ENCODE measurements at places on chromosomes 12 and 14. TPM values are rescaled to one million over a fixed set of nuclear protein-coding genes. Genes with fewer than 3 reads are reported as not detected.

- DNase-seq, result no peak
Observed at GRCh38 chr12:77189901-77190416, 124.6 kb upstream of the E2F7 start.

DNA sequence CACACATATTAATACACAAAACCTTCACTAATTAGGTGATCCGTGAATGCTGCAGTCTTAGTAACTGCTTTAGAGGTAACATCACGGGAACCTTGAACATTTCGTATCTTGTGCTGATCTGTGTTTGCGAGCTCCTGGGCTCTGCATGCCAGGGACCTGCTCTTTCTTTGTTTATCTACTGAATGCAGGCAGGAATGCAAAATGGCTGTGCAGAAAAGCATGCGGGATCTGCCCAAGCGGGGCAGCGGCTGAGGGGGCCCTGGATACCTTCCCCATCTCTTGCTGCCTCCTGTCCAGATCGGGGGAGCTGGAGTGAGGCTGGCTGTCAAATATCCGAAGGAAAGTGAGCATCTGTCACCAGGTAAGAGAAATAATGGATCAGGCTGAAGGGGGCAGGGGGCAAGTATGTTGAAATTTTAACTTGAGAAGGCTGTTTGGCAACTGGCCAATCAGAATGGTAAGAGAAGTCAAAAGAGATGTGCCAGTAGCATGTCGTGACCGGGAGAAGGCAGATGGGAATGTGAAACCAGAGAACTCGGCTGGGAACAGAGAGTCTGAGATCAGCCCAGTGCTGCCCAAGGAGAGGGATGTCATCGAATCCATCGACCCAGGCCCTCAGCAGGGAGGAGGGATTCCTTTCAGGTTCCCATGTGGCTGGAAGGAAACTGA lies 191.4 kb downstream of the TTC7B start:
- DNase-seq, result no peak

CCDC184 gene
- 5.6 TPM for total RNA-seq

TAS2R8 gene
- total RNA-seq, result not detected

NFE2 gene
- total RNA-seq, result not detected

DNA sequence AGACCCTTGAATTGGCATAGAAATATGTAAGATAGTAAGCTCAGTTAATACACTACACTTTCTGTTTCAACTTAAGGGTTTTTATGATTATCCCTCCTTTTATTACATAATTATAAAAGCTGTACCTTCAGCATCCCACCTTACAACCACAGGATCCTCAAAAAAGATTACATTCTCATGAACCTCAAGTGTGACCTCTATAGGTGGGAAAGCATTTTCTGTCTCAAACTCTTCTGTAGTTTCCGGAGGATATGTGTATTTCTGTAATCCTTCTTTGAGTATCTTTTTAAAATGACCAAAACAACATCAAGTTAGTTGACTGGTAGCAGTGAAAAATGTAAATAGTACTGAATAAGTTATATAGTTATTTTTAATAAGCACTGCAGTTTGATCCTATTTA lies 75.9 kb downstream of the DNAI7 start:
- no peak for DNase-seq

DNA sequence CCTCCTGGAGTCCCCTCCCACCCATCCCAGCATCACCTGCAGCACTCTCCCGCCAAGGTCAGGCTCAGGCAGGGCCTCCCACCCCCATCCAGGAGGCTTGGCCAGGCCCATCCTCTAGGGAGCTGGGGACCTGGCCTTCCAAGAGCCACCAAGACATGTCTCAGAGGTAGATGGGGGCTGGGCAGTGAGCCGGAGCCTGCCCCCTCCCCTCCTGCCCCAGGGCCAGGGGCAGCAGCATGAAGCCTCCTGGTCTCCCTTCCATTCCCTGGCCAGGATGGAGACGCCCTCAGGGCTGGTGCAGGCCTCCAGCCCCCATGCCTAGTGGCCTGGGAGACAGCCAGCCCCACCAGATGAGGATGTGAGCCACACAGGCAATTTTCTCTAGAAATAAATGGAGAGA lies 69.3 kb upstream of the C14orf180 start:
- DNase-seq, result no peak

ABCC9 gene
- total RNA-seq, result 19.6 TPM

- no peak for DNase-seq
Observed at GRCh38 chr14:25132732-25133422, 82.9 kb upstream of the STXBP6 start.

DNA sequence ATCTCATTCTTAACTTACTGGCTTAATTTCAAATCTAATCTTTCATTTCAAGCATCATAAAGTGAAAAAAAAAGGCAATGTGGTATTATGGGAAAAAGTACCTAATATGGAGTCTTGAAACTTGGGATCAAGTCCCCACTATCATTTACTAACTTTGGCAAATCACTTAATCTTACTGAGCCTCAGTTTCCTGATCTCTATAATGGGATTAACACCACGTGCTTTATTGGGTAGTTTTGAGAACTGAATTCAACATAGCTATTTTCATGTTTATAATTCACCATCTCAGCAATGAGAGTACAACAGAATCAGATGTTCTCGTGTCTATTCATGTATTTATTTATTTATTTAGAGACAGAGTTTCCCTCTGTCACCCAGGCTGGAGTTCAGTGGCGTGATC lies 78.3 kb downstream of the NTN4 start:
- DNase-seq, result no peak

DNA sequence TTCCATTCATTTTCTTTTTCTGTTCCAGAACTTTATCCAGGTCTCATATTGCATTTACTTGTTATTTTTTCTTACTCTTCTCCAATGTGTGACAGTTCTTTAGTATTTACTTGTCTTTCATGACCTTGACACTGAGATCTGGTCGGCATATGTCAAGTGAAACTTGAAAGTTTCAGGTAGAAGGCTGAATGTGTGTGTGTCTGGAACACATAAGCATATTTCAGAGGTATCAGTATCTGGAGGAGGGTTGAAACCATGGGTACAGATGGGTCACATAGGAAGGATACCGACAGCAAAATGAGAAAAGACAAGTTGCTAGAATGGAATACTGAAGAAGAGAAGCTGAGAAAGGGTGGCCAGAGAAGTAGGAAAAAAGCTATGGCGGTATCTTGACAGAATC lies 22.5 kb upstream of the PTGDR start:
- no peak for DNase-seq

DNA sequence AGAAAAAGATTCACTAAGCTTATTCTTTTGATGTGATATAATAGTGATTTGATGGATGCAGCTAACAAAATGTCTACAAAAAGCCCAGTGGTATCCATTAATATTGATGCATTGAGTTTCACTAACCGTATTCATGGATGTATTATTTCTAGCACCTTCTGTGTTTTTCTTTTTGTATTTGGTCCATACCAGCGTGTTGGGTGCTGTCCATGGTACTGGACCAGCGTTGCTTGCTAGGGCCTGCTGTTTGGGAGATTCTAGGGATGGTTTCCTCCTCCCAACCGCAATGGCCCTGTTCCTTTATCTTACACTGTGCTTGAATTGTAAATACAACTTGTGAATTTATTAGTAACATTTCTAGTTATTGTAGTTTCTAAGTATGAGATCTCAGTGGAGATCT lies 31.7 kb downstream of the ANO4 start:
- DNase-seq, result no peak

AQP6 gene
- not detected for total RNA-seq

GRCh38 chr12:109130297-109131153 lies 14.1 kb downstream of the ACACB start:
- no peak for DNase-seq

DNA sequence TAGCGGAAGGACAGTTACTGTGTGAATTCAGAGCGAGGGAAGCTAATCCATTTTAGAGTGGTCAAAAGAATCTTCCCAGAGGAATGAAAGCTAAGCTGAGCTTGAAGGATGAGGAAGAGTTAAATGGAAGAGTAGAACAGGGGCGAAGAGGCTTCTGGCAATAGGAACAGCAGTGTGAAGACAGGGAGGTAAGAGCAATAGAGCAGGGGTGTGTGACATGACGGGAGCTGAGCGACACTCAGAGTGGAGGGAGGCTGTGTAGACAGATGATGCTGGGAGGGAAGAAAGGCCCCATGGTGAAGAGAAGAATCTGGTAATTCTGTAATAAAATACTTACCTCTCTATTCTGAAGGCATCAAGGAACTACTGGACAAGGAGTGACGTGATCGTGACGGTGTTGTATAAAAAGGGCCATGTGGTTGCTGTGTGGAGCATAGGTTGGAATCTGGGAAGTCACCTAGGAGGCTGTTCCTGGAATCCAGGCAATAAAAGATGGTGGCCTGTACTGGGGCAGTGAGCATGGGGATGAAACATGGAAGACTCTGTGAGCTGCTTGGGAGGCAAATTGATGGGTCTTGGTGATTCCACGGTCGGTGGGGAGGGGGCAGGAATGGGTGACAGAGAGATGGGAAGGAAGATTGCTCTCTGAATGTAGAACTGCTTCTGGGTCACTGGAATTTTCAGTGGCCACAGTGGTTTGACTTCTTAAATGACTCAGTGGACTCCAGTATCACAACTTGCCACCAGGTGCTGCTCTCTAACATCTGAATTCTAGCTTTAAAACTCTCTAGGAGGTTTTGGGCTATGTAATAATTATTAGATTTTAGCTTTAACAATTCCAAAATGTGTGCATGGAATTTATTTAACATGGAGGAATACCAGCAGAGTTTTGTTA lies 164.1 kb downstream of the ATP23 start:
- DNase-seq, result no peak

CYP27B1 gene
- 0.81 TPM for total RNA-seq

DNA sequence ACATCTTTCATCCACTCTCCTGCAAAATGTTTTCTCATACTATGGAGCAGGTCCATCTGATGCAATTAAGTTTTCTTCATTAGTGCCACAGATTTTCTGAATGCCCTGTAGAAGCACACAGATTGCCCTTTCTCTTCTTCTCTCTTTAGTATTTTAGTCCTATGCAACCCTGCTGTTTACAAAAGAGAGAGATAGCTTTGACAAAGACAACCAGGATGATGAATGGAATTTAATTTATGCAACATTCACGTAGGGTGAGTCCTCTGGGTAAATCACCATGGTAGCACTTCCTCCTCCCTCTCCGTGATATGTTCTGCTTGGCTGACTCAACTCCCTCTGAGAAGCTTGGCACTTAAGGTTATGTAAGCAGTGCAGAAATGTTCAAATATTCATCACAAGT lies 400.9 kb upstream of the PDE3A start:
- DNase-seq, result no peak

DNA sequence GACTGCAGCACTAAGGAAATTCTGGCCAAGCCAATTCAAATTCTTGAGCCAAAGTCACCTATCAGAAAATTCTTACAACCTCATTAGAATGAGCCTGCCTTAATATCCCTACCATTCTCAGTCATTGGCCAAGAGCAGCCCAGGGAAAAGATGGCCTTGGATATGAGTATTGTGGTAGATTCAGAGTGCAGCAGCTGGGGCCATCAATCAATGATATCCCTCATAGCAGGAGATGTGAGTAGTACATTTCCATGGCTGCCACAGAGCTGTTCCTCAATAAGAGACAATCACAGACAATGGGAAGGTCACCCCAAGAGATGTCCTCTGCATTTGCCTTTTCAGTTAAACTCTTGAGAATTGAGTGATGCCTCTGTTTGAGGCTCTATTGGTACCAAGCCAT lies 161.6 kb downstream of the DYRK2 start:
- DNase-seq, result no peak

DNA sequence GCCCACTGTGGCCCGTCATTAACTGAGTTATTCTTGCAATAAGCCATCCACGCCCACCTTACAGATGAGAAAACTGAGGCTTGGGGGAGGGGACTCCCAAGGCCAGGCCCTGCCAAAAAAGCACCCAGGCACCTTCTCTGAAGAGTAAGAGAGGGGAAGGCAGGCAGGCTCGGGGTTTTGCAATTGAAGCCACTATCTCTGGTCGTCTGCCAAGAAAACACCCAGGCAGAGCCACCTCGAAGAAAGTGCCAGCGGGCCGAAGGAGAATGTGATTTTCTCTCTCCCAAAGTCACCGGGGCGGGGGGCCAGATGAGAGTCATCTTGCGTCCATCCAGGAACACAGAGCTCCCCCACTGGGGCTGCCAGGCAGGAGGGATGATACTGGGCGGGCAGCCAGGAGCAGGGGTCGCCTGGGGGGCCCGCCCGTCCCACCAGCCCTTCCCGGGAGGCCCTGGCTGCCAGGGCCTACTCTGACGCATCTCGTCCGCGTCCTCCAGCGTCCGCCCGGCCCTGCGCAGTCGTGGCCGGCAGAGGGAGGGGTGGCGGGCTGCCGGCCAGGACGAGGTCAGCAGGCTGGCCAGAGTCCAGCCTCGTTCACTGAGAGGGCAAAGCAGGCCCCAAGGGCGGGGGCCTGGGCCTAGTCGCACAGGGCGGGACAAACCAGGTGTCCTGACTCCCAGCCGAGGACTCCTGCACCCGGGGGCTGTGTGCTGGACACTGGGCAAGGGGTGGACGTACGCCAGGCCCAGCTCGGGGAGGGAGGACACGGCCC lies 74.3 kb downstream of the RFLNA start:
- peak; percentile 61 for DNase-seq

ZNF705A gene
- total RNA-seq, result not detected

SOAT2 gene
- 0.81 TPM for total RNA-seq

GRCh38 chr12:69981881-69982475 lies 157.0 kb downstream of the MYRFL start:
- DNase-seq, result no peak

DNA sequence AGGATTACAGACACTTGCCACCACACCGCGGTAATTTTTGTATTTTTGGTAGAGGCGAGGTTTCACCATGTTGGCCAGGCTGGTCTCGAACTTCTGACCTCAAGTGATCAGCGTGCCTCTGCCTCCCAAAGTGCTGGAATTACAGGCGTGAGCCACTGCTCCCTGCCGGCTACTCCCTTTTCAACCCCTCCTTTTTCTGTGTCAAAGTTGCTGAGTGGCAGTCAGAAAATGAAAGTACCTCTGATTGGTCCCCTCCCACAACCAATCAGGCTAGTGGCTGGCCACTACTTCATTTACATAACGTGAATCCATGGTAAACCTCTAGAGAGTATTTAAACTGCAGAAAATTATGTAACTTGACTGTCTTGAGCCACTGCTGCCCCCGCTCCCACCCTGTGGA lies 5.9 kb downstream of the RESF1 start:
- DNase-seq, result no peak

DNA sequence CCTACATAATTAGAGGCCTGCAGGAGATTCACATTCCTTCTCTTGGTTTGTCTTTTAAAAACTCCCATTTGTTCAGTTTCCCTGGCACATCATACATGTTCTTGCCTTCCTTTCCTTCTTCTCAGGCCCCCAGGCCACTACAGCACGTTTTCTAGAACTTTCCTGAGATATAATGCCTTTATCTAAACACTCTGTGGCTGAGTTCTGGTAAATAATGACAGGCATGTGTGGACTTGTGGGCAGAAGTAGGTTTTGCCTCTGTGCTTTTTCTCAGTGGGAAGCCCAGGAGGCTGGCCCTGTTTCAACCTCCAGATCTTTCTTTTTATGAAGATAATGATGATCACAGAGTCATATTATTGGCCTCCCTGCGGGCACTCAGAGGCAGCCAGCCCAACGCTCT lies 117.2 kb downstream of the TMX1 start:
- DNase-seq, result no peak

GRCh38 chr14:20809917-20810316 lies 7.3 kb upstream of the RNASE1 start:
- no peak for DNase-seq

SLC2A14 gene
- not detected for total RNA-seq

- no peak for DNase-seq
Observed at GRCh38 chr12:31820832-31821231, 92.0 kb upstream of the AMN1 start.

- DNase-seq, result no peak
Observed at GRCh38 chr12:38682521-38682920, 222.9 kb downstream of the CPNE8 start.

- no peak for DNase-seq
Observed at GRCh38 chr12:12645485-12645884, 33.8 kb downstream of the CREBL2 start.

All from thoracic aorta (tissue), 2 donors.